ENCODE measurements at places on chromosomes 12 and 14. TPM values are rescaled to one million over a fixed set of nuclear protein-coding genes. Genes with fewer than 3 reads are reported as not detected.

NGB gene
- not detected for total RNA-seq

KCNMB4 gene
- total RNA-seq, result 1.2 TPM

FOS gene
- total RNA-seq, result 11.9 TPM

PMCH gene
- not detected for total RNA-seq

FBLN5 gene
- total RNA-seq, result 70.5 TPM

PLBD1 gene
- total RNA-seq, result 23.8 TPM

DENND5B gene
- 36.7 TPM for total RNA-seq

ART4 gene
- total RNA-seq, result 2.8 TPM

KRT5 gene
- total RNA-seq, result not detected

CD163 gene
- total RNA-seq, result 72.0 TPM

PMEL gene
- 0.83 TPM for total RNA-seq

CFAP54 gene
- 0.13 TPM for total RNA-seq

SLC25A21 gene
- total RNA-seq, result 0.78 TPM

PRIMA1 gene
- 8.4 TPM for total RNA-seq

IAPP gene
- not detected for total RNA-seq

LRP1-AS gene
- not detected for total RNA-seq

DNA sequence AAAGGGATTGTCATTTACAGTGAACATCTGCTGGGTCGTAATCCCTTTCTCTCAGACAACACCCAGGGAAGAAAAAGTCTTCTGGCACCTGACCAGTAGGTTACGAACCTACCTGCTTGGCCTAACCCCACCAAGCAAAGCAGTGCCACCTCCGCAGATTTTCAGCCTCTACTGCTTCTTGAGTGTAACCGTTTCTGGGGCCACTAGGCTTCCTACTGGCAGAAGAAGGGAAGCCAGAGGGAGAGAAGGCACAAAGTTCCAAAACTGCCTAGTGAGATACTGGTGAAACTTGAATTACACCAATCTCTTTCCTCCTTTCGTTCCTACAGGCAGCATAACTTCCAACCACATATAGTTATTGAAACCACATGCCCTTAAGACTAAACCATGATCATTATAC is 383.6 kb downstream of the BCAT1 start:
- DNase-seq, result no peak

- no peak for DNase-seq
Observed at GRCh38 chr12:121964813-121965643, 46.6 kb downstream of the CFAP251 start.

GRCh38 chr14:105538481-105539049 is 12.2 kb downstream of the TMEM121 start:
- DNase-seq, result no peak

GRCh38 chr14:69581316-69581935 is 6.8 kb upstream of the CCDC177 start:
- DNase-seq, result no peak

DNA sequence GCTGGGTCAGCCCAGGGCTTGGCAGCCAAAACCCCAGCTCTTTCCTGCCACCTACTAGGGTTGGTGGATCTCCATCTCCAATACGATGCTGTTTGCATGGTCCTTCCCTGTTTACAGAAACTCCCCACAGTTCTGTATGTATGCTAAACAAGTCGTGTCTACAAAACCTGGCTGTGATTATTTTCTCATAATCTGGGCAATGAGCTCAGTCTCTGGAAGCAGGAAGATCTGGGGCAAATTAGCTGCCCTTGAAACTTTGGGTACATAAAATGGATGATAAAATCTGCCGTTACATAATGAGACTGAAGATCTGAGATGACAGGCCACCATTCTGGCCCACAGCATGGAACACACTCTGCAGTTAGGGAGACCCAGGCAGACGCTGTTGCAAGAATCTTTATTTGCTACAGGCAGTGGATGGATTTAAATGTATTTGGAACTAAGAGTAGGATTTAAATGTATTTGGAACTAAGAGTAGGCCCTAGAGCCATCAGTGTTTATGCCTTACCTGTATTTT is 31.7 kb downstream of the ACADS start:
- DNase-seq, result no peak

- DNase-seq, result no peak
Observed at GRCh38 chr14:64864258-64864657, 15.4 kb downstream of the SPTB start.

DNA sequence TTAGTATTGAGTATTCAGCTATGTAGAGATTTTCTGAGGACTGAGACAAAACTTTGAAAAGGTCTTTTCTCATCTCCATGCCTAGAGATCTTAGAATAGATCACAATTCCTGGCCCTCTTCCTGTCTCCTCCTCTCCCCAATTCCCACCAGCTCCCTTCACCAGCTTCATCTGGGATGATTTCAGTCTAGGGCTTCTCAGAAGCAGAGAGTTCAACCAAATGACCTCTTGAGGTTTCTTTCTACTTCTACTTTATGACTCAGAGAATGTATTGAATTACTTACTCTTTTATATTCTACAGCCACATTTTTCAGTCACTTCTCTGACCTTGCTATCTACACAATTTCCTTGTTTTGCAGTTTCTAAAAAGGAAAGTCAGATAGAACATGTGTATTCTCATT is 19.4 kb upstream of the SNX6 start:
- DNase-seq, result no peak

- DNase-seq, result no peak
Observed at GRCh38 chr12:9961106-9961505, 10.1 kb upstream of the CLEC12A start.

DNA sequence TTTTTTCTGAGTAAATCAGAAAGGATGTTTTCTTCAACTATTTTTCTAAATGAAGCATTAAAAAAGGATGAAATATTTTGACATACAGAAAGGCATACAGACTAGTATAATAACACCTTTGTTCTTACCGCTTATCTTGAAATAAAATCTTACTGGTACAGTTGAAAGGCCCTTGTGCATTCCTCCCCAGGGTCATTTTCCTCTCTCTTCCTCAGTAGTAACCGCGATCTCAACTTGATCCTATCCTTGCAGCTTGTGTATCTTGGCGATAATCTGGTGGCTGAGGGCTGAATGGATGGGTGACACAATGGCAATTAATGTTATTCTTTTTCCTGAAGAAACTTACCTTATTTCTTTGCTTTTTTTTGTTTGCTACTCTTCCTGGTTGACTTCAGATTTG is 18.5 kb downstream of the GAS2L3 start:
- no peak for DNase-seq

DNA sequence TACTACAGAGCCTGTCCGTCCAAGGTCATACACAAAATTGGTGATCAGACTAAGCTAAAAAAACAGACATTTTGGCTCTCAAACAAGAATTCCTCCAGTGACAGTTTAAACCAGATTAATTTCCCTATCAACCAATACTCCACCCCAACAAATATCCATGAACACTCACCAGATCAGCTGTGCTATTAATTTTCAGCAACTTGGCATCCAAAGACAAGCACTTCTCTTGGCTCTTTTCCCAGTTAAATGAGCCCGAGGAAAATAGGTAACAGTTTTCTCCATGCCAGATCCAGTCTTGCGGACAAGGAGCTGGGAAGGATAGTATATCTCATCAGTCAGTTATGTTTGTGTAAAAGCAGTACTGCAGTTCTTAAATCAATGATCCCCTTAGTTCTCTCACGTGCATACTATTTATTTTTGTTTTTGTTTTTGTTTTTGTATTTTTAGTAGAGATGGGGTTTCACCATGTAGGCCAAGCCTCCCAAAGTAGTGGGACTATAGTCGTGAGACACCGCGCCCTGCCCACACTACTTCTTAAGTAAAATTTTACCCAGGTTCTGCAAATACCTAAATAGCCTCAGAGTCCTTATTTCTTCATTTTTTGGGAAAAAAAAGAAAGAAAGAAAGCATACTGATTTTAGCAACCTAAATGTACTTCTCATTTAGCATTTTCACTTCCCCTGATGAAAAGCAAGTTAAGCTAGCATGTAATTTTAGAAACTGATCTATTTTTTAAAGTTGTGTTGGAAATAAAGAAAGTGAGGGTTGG is 11.1 kb downstream of the OLR1 start:
- DNase-seq, result no peak

DNA sequence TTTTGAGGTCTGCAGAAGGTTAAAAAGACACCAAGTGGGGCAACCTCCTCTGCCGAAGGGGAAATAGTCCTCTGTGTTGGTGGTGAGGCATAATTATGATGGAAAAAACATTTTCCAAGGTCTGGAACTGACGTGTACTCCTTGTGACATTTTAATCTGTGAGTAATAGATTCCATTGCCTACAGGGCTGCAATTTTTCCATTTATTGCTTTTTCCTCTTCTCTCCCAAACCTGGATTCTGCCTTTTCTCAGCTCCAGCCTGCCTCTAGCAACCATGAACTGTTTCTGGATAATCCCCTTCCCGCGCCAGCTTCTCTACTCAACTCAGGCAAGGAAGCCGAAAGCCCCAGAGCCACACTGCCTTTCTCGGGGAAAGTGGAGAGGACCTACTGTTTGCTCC is 230.1 kb upstream of the PLXNC1 start:
- DNase-seq, result no peak

- DNase-seq, result no peak
Observed at GRCh38 chr12:977156-977555, 13.9 kb upstream of the ERC1 start.

DNA sequence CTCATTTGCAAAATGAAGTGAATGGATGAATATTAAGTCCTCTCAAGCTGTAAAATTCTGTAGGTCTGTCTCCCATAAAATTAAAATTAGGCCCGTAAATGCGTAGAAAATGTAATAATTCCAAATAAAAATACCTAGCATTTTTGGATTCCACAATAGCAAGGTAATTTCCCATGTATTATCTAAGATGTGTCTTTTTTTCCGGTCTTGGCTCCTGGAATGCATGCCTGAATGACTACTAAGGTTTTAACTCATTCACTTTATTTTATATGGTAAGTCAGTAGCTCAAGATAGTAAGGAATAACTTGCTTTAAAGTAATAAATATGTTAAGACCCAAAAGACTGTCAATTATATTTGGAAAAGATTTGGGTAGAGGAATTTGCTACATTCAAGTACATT is 11.1 kb downstream of the TXNRD1 start:
- no peak for DNase-seq

DNA sequence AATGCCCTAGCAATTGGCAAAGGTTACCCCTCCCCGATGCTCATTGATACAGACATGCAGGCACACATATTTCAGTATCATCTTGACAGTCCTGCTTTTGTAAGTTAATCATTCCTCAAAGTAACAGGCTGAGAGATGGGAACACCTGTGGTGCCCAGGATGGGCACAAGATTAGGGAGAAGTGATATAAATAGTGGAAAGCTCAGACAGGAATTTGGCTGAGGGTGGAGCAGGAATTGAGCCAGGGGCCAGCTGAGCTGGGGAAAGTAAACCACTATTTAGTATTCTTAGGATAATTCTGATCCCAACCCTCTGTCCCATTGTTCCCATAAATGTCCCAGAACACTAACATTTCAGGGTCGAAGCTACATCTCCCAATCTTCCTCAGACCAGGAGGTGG is 38.3 kb downstream of the DAO start:
- DNase-seq, result no peak

DNA sequence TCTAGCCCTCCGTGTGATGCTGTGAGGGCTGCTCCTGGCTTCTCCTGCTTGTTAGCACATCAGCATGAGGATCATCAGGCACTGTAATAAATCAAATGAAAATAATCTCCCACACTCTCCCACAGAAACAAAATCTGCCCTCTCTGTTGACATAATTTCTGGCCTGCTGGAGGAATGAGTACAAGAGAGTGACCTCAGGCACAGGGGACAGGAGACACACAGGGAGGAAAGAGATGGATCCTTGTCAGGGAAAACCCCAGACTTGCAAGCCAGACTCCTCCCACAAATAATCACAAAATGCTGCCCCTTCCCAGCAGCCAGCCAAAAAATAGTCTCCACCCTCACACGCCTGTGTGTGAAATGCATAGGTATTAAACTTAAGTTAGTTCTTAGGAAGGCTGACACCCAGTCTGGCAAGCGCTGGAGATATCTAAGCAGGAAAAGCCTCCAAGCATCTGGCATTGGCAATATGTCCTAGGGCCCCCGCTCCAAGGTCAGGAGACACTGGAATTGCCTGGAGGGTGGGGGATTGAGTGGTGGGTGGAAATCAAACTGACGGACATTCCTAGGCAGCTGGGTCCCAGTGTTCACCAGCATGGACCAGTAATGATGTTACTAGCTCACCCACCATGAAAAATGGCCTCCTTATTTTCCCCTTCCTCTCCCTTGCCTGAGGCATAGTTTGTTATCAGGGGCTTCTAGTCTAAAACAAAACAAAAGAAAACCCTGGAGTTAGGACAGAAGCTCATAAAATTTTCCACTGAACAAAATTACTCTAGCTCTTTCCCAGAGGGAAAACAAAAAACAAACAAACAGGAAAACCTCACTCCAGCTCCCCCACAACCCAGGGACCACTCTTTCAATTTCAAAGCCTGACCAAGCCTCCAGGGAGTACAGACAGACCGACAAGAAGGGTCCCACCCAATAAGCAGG is 22.0 kb downstream of the SMUG1 start:
- DNase-seq, result no peak

DNA sequence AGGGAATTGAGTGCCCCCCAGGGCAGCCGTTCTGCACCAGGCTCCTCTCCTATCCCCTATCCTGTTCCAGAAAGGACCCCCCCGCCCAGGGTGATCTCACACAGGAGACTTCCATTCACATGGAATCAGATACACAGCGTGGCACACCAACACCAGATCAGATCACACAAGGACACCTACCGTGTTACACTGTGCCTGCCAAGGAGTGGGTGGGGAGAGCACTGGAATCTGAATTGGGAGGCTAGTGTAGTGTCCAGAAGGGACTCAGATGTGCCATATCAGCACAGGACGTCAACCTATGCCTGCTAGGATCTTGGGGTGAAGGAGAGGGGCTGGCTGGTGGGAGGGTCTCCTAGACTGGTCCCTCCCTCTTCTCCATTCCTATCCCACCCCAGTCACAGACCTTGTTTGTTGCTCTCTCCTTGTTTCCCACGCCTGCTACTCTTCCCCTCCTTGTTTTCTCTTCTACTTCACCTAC is 2.3 kb downstream of the PTMS start:
- no peak for DNase-seq

DNA sequence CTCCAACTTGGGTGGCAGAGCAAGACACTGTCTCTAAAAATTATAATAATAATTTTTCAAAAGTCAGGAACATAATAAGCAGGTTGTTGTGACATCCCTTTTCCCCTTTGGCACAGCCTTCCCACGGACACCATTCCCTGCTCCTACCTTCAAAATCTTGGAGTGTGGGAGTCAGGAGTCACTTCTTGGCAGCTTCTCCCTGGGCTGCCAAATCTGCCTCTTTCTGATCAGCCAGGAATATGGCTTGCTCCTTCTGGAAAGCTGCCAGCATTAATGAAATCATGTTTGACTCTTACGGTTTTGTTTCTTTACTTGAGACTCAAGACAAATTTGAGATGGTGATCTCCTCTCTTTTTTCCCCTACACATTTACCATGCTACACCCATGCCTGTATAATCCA is 391.4 kb upstream of the SYT1 start:
- no peak for DNase-seq

GRCh38 chr12:120263748-120264085 is 1.8 kb downstream of the PXN start:
- DNase-seq, result no peak

DNA sequence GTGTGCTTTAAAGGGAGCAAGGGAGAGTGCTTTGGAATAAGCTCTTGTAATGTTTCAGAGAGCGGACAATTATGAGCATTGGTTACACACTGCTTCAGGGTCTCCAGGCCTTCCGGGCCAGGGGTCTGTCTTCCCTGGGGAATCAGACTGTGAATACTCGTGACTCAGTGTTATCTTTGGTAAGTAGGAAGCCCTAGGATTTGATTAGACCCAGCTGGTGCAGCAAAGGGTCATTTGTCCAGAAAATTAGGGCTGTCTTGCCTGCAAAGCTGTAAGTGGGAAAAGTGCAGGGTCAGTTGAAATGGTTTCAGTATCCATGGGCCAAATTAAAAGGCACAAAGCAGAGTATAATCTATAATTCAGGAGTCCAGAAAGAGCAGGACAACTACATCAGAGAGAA is 475.6 kb downstream of the MED13L start:
- no peak for DNase-seq

Data from Right ventricle myocardium superior (tissue), 1 donor.